ENCODE measurements at places on chromosomes 5 and 9. TPM values are rescaled to one million over a fixed set of nuclear protein-coding genes. Genes with fewer than 3 reads are reported as not detected.
A peak's percentile ranks its signal among the peaks of the same experiment; 100 is the strongest.

The KCNN2 gene
- 2.5 TPM for total RNA-seq

DNA sequence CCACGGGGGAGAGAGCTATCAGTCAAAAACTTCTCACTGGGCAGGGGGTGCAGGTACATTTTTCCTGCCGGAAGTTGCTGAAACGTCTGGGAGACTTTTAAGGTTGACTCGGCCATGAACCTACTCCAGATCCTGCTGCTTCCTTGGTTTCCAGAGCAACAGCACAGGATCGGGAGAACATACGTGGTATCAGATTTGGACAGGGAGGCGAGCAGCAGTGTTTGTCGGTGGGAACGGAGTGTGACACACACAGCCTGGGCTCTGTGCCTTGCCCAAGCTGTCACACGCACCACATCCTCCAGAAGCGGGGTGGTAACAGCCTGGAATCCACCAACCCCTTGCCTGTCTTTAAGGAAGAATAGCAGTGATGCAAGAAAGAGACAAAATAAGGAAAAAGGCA lies 276.5 kb downstream of the SLIT3 start:
- no peak for DNase-seq

The CNOT8 gene
- total RNA-seq, result 74.7 TPM

DNA sequence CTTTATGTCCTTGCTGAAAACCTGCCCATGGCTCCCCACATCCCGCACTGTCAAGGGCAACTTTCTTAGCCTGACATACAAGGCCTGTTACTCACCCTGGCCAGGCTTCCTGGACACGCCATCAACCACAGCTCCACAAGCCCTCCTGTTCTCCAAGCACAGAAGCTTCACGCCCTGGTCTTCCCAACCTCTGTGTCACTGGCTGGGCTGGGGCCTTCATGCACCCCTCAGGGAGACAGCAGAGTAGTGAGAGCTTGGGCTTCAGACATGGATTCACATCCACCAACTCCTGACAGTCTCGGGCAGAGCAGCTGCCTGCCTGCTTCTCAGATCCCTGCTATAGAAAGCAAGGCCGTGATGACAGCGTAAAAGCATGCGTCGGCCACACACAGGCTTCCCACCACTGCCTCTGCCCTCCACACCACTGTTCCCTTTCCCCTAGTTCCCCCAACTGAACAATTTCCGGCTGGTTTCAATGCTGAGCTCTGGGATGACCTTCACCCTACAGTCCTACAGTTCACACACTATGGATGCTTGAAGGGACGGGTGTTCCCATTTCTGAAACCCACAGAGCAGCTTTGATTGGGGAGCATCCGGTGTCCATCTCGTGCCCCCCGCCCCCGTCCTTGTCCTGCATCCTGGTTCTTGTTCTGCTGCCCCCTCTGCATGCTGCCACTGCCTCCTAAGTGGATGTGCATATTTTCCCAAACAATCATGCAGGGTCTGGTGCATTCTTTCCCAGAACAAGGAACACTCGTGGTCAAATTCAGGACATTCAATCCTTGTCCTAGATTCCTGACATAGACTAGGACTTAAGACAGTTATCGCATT lies 33.4 kb upstream of the ADAMTS2 start:
- DNase-seq, result peak; percentile 40

DNA sequence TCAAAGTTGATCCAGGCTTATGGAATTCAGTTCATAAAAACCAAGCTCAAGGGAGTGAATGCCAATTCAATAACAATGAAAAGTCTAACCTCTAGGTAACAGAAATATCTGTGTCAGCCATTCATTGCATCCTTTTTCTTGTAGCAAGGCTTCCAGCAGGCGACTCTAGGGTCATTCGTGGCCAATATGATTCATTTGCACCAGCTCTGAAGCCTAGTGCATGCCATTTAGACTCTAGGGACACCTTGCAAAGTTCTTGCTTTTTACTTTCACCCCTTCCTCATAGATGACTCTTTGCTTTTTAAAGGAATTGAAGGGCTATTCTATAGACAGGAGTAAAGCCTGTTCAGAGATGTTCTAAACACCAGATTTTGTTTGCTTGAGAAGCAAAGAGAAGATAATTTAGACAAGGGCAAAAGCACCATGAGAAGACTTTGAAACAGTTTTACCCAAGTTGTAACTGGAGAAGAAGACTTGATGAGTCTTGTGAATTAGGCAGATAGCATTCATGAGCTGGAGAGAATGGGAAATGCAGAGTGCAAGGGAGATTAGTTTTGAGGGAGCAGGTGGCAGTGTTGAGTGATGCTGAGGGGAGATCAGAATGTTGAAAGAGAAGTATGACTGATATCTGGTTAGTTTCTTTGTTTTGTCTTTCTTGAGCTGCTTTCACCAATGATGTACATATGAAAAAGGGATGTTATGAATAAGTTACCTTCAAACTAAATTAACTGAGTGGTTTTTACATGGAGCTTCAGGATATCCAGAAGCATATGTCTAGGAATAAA lies 94.5 kb downstream of the F2RL2 start:
- no peak for DNase-seq

GRCh38 chr9:1384816-1385215 lies 334.7 kb downstream of the DMRT2 start:
- no peak for DNase-seq

The ITGA1 gene
- total RNA-seq, result 9.8 TPM

GRCh38 chr5:83472213-83472507 lies 616 bp downstream of the VCAN start:
- DNase-seq, result no peak

The TMEM252 gene
- not detected for total RNA-seq

The CAMK2A gene
- not detected for total RNA-seq

The TMEM215 gene
- total RNA-seq, result not detected

DNA sequence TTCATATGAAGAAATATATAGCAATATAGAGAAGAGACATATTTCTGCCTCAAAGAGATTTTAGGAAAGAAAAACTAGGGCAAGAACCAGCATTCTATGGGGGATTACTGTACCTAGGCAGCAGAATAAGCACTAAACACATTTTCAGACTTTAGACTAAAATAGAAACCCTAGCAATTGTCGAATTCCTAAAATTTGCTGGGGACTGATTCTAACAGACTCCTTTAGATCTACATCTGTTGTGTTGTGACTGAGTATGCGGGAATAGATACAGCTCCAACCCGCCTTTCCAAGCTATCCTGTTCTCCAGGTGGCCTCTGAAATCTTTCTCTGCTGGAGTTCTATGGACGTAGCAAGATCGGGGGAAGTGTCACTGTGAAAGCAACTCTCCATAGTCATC lies 482.2 kb downstream of the NTRK2 start:
- no peak for DNase-seq

The TLX3 gene
- not detected for total RNA-seq

GRCh38 chr9:32596936-32597335 lies 24.0 kb upstream of the NDUFB6 start:
- no peak for DNase-seq

DNA sequence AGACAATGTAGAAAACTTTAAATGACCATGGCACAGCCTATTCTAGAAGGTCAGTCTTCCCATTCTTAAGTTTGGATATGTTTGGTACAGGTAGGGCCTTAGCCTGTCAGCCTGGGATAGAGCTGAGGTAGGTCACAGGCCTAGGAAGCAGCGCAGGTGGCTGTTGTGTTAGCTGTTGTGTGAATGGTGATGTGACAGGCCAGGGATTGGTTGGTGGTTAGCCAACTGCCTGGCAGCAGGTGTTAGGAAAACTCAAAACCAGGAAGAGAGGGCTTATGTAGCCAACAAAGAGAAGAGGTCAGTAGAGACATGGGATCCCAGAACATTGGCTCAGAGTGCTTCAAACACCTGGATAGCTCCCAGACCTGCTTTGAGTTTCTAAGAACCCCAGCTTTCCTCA lies 84.2 kb downstream of the FBXO38 start:
- no peak for DNase-seq

DNA sequence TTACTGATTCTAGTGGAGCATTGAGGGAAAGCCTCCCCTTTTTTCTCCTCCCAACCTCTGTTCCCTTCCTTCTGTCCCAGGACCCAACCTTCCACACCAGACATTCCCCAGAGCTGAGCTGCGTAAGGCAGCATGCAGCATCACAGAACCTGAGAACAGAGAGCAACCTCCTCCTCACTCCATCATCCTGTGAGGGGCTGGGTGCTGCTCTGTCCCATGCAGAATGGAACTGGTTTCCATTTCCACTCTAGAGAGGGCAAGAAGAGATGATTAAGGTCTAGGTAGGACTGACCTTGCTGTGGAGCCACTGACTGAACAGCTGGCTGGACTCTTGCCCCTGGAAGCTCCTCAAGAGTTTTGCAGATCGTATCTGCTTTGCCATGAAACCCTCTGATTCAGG lies 30.1 kb upstream of the IL7R start:
- DNase-seq, result no peak

GRCh38 chr5:65426656-65427055 lies 55.1 kb downstream of the ADAMTS6 start:
- DNase-seq, result no peak

DNA sequence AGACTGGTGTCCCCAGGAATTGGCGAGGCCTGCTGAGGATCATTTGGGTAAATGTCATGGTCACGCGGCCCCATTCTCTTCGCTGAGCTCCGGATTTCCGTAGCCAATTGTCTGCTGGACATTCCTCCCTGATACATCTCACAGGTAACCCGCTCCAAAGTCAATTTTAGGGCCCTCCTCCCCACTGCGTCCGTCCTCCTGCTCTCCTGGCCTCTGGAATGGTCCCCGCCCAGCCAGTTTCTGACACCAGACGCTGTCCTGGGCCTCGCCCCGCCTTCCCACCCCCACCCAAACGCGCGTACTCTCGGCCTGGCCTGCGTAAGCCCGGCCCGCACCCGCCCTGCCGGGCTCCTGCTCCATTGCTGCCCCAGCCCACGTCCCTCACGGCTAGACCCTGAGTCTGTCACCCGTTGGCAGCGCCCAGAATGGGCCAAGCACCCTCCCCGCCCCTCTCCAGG lies 202.0 kb downstream of the AUH start:
- DNase-seq, result no peak
